ENCODE measurements at places on chromosomes 5 and 9. TPM values are rescaled to one million over a fixed set of nuclear protein-coding genes. Genes with fewer than 3 reads are reported as not detected.

DNA sequence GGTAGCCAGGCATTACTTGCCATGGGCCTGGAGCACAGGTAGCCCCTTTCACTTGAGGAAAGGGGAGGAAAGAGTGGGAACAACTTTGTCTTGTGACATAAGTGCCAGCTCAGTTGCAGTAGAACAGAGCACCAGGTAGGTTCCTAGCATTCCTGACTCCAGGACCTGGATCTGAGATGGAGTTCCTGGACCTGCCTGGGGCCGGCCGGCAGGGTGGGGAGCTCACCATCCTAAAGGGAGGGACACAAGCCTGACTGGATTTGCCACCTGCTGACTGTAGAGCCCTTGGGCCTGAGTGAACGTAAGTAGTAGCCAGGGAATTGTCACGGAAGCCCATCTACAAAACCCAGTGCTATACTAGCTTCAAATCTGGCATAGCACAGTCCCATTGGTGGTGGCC lies 653.3 kb upstream of the CDH6 start:
- DNase-seq: no peak
- no peak overlapping the region for H3K4me3 ChIP-seq
- H3K36me3 ChIP-seq: no peaks in the 10 kb centered on the region

- H3K36me3 ChIP-seq: no peaks in the 10 kb centered on the region
- H3K4me1 ChIP-seq: no peaks in the 10 kb centered on the region
- H3K27me3 ChIP-seq: no peaks in the 10 kb centered on the region
- H3K27ac ChIP-seq: no peak overlapping the region
- H3K4me3 ChIP-seq: no peak overlapping the region
Observed at GRCh38 chr5:10661401-10661800, 97.5 kb downstream of the ANKRD33B start.

GRCh38 chr5:35745660-35746059 lies 111.0 kb upstream of the IL7R start:
- H3K36me3 ChIP-seq: no peaks in the 10 kb centered on the region
- H3K4me3 ChIP-seq: no peak overlapping the region
- no peaks in the 10 kb centered on the region for H3K27me3 ChIP-seq
- no peak for DNase-seq
- H3K4me1 ChIP-seq: no peaks in the 10 kb centered on the region

DNA sequence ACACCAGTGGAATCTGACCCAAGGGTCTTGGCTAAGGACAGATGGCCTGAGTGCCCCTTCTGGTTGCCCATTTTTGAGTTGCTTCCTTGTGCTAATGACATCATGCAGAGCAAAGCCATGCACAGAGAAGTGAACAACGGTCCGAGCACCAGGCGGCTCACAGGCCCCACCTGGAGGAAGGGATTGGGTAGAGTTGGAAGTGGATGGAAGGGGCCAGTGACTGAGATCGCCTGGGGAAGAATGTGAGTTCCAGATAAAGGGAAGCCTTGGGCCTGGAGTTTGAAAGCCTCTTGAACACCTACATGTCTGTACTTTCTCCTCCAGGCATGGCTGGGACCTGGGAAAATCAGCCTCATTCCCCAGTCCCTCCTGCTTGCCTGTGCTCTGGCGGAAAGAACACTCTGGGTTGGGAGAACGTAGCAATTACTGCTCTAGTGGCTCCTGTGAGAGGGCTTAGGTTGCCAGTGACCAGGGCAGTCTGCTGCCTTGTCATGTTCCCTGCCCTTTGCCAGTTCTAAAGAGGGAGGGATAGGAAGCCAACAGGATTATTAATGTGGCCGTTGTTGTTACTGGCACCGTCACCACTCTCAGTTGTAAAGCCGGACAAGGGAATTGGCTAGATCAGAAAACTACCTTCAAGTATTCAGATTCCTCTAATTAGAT lies 62.5 kb upstream of the PTPN3 start:
- no peak for DNase-seq
- no peak overlapping the region for H3K4me3 ChIP-seq
- H3K36me3 ChIP-seq: no peaks in the 10 kb centered on the region
- H3K27me3 ChIP-seq: no peaks in the 10 kb centered on the region

- H3K4me1 ChIP-seq: peaks cover 11% of the 10 kb centered on the region
- no peak overlapping the region for H3K27ac ChIP-seq
- H3K4me3 ChIP-seq: no peak overlapping the region
- no peaks in the 10 kb centered on the region for H3K36me3 ChIP-seq
- no peak for DNase-seq
Observed at GRCh38 chr5:14598225-14598624, 16.6 kb downstream of the OTULINL start.

DNA sequence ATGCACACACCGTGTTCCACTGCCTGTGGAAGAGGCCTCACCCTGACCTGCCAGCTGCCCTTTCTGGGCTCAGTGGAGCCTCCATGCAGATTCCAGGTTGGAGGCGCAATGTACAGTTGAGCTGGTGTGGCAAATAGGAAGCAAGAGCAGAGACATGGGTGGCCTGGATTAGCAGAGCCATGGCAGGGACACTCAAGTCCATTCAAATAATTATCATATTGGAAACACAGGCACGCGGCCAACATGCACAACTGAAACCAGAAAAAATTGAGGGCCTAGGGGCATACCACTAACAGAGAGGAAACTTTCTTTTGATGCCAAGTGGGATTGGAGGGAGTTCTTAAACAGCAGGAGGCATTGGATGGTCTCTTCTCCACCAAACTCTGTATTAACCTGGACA lies 35.8 kb downstream of the OTULINL start:
- H3K36me3 ChIP-seq: no peaks in the 10 kb centered on the region
- no peak for DNase-seq
- no peaks in the 10 kb centered on the region for H3K27me3 ChIP-seq
- no peak overlapping the region for H3K4me3 ChIP-seq
- H3K27ac ChIP-seq: no peak overlapping the region
- H3K4me1 ChIP-seq: no peaks in the 10 kb centered on the region

- H3K36me3 ChIP-seq: no peaks in the 10 kb centered on the region
- H3K27me3 ChIP-seq: peaks cover 11% of the 10 kb centered on the region
Observed at GRCh38 chr5:140351609-140352334, 5.4 kb upstream of the HBEGF start.

DNA sequence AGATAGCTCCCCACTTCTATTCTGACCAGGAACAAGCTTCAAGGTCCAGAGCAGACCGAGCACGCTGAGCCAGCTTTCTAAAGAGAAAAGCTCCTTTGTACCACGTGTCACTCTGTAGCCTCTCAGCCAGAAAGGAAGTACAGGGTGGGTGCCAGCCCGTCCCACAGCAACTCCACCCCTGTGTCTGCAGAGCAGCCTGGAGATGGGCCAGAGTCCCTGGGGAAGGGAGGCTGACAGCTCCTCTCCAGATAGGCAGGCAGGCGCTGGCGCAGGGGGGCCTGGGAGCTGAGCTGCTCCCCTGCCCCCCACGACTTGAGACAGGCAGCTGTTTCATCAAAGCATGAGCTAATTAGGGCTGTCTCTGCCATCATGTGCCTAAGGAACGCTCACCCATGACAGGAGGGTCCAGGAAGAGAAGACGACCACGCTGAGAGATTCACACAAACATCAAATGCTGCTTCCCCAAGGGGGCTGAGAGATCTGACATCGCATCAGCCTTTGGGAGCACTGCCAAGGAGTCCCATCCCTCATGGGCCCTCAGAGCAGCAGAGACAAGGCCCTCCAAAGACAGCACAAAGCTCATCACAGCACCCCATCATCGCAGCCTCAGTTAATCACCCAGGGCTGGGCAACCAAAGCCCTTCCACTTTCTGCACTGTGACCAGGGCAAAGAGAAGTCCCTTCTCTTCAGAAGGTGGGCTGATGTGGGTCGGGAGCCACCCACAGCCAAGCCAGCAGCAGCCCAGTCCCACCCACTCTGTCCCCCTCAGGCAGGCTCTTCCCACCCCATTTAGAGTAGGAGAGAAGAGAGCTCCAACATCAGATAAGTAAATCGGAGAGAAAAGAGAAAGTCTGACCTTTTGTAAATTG lies 78.5 kb upstream of the LRRTM2 start:
- H3K27ac ChIP-seq: no peak overlapping the region
- no peak overlapping the region for H3K4me3 ChIP-seq
- no peaks in the 10 kb centered on the region for H3K36me3 ChIP-seq

DNA sequence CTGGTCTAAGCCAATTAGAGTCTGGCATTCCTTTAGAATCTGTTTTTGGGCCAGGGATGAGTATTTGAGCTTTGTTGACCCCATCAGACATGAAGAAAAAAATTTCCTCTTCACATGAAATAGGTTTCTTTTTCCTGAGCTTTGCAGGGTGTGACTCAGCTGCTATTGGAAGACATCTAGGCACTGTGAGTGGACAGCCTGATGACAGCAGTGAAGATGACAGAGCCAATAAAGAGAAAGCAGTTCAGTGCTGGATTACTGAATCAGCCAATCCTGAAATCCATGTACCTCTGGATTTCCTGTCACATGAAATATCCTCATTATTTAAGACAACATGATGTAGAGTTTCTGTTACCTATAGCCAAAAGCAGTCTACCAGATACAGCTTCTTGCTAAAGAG lies 51.3 kb upstream of the GRIA1 start:
- H3K4me3 ChIP-seq: no peak overlapping the region
- no peaks in the 10 kb centered on the region for H3K4me1 ChIP-seq
- DNase-seq: no peak
- H3K27ac ChIP-seq: no peak overlapping the region
- H3K27me3 ChIP-seq: no peaks in the 10 kb centered on the region

- H3K36me3 ChIP-seq: no peaks in the 10 kb centered on the region
- no peak for DNase-seq
- no peak overlapping the region for H3K27ac ChIP-seq
- no peaks in the 10 kb centered on the region for H3K4me1 ChIP-seq
Observed at GRCh38 chr5:168422431-168422830, 63.8 kb upstream of the RARS1 start.

DNA sequence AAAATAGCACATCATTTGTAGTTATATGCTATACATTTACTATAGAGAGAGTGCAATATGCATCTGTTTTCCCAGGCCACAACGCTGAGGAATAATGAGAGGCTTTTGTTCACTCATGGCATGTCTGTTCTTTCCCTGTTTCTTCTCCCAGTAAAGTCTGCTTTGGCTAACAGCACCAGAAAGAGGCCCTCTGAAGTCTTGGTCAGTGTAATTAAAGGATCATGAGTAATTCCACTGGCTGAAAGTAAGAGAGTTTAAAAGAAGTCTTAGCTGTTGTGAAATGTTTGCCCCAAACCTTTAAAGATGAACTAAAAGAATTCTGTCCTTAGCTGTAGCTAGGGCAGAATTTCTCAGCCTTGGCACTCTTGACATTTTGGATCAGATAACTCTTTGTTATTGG lies 228.8 kb downstream of the TLE4 start:
- H3K27me3 ChIP-seq: no peaks in the 10 kb centered on the region
- no peak overlapping the region for H3K27ac ChIP-seq
- DNase-seq: no peak
- H3K36me3 ChIP-seq: no peaks in the 10 kb centered on the region
- H3K4me3 ChIP-seq: no peak overlapping the region
- H3K4me1 ChIP-seq: no peaks in the 10 kb centered on the region

DNA sequence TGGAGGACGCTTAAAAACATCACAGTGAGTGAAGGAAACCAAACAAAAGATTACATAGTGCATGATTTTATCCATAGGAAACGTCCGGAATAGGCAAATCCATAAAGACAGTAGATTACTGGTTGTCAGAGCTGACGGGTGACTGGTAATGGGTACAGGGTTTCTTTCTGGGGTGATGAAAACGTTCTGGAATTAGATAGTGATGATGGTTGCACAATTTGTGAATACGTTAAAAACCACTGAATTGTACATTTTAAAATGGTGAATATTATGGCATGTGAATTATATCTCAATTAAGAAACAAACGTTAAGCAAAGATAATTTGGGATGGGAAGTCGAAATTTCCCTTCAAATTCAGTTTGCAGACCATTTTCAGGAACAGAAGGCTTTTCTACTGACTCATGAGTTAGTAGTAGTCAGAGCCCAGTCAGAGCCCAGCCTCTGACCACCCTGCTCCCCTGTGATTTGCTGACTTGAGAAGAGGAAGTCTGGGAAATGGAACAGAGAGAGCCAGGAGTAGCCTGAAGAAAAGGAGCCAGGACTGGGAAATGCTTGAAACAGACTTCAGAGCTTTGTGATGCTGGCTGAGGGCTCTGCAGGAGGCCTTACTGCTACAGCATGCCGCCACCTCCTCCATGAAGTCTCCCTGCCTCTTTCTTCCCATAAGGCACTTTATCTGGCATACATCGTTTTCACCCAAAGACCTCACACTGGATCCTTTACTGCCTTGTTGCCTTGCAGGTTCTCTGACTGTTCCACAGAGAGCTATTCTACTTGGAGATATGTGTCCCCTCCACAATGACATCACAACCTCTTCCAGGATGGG lies 46.4 kb upstream of the CTNNA1 start:
- H3K4me3 ChIP-seq: no peak overlapping the region
- no peak for DNase-seq
- H3K27me3 ChIP-seq: peaks cover 41% of the 10 kb centered on the region
- H3K36me3 ChIP-seq: no peaks in the 10 kb centered on the region

DNA sequence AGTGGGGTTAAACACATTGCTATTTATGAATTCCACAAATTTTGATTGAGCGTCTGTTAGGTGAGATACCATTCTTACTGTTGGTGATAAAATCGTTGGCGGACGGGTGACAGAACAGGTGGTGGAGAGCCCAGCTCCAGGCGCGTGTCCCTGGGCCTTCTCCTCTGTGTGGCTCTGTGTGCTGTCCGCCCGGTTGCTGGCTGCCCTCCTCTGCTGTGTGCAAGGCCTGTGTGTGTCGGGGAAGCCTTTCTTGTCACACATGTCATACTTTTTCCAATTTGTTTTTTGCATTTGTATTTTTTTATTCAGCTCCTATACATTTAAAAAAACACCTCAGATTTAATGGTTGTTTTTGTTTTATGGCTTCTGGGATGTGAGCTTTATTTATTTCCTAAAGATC lies 33.9 kb downstream of the TENT4A start:
- no peaks in the 10 kb centered on the region for H3K27me3 ChIP-seq
- H3K4me3 ChIP-seq: no peak overlapping the region
- H3K4me1 ChIP-seq: no peaks in the 10 kb centered on the region
- DNase-seq: no peak

- H3K4me1 ChIP-seq: no peaks in the 10 kb centered on the region
- DNase-seq: no peak
- no peak overlapping the region for H3K4me3 ChIP-seq
- no peaks in the 10 kb centered on the region for H3K27me3 ChIP-seq
Observed at GRCh38 chr5:151532416-151532815, 58.7 kb downstream of the FAT2 start.

DNA sequence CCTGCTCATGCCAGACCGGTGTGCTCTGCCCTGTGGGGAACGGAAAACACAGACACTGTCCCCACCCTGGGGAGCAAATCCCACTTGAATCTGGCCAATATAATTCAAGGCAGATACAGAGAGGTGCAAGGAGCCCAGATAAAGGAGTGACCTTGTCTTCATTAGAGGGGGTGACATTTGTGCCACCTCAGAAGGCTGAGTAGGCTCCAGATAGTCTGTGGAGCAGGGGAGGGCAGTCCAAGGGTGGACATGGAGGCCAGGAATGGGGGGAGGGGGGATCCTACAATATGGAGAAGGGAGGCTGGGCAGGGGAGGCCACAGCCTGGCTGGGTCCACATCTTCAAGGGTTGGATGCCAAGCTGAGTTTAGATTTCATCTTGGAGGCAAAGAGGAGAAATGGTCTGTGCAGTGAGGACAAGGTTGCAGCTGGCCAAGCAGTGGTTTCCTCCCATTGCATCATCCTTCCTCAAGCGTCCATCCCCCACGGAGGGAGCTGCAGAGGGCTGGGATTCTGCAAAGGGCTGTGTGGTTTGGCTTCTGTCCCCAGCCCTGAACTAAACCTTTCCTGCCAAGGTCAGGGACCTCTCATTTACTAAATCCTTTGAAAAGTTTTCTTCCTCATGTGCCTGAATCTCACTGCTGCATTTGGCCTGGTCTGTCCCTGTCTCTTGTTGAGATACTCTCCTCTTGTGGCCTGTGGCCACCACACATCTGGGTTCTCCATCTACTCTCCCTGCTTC lies 60.1 kb downstream of the GALNT12 start:
- DNase-seq: no peak
- H3K4me3 ChIP-seq: no peak overlapping the region
- H3K27me3 ChIP-seq: no peaks in the 10 kb centered on the region
- H3K27ac ChIP-seq: no peak overlapping the region
- H3K36me3 ChIP-seq: no peaks in the 10 kb centered on the region

The IL4 gene
- 4.5 TPM for total RNA-seq

The SHOC1 gene
- total RNA-seq: under 0.01 TPM

The TPM2 gene
- 28.6 TPM for total RNA-seq
